ENCODE measurements at places on chromosomes 11 and 22.

DNA sequence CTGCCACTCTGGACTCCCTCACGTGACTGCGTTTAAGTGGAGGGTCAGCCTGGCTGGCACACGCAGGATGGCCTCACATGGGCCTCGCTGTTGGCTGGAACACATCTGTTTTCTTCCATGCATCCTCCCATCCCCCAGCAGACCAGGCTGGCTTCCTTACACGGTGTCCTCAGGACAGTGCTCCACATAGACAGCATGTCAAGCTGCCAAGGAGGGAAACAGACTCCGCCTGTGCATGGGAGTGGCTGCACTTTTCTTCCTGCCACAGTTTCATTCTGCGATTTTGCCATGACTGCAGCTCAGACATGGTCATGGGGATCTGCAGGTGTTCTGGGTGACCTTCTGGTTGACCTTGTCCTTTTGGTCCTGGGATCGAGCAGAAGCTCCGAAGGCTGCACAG lies 344.2 kb downstream of the SHANK2 start:
- no peak for DNase-seq

DNA sequence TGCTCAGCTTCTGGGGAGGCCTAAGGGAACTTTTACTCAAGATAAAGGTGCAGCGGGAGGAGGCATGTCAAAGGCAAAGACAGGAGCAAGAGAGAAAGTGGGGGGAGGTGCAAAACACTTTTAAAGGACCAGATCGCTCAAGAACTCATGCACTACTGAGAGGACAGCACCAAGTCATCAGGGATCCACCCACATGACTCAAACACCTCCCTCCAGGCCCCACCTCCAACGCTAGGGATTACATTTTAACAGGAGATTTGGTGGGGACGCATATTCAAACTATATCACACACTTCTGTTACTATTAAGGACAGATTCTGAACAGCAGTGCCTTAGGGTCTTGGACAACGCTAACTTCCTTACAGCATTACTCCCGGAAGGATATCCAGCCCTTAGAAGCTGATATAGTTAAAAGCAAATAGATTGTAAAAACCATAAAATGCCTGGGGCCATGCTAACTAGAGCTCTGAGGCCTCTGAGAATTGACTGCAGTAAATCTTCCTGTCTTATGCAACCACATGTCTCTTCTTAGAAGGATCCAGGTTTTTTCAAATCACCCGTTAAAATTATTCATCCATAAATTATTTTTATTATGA lies 16.7 kb upstream of the ZC3H12C start:
- DNase-seq = no peak

- DNase-seq = no peak
These were observed 118.3 kb downstream of the VPREB1 start for GRCh38 chr22:22362936-22363335.

DNA sequence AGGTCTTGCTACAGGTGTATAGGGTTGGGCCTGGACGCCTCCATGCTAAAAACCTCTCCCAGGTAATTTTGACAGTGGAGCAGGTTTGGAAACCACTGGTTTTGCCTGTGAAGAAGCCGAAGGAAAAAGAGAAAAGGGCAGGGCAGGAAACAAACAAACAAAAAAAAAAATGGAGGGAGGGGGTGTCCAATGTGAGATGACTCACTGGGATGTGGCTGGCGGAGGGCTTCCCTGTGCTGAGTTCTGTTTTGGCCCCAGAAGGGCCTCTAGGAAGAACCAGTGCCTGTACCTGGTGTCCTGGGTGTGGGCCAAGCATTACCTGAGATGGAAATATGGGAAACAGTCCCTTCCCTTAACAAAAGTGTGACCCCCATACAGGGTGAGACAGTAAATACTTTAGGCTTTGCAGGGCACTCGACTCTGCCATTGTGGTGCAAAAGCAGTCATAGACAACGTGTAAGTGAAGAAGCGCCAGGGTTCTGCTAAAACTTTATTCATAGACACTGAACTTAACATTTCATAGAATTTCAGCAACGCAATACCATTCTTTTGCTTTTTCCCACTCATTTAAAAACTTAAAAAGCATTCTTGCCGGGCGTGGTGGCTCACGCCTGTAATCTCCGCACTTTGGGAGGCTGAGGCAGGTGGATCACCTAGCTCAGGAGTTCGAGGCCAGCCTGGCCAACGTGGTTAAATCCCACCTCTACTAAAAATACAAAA lies 9.5 kb upstream of the DGKZ start:
- DNase-seq = no peak

- DNase-seq = no peak
These were observed 19.4 kb upstream of the VSTM5 start for GRCh38 chr11:93869830-93870229.

Measured in activated gamma-delta T cell treated with anti-CD3 and anti-CD28 coated beads, Interleukin-2, amount 50 U/mL, for 16 hours (primary cell).